COR-L47 (cell line): ENCODE measurements at places on chromosomes 1 and 21.
A peak's percentile ranks its signal among the peaks of the same experiment; 100 is the strongest.

DNA sequence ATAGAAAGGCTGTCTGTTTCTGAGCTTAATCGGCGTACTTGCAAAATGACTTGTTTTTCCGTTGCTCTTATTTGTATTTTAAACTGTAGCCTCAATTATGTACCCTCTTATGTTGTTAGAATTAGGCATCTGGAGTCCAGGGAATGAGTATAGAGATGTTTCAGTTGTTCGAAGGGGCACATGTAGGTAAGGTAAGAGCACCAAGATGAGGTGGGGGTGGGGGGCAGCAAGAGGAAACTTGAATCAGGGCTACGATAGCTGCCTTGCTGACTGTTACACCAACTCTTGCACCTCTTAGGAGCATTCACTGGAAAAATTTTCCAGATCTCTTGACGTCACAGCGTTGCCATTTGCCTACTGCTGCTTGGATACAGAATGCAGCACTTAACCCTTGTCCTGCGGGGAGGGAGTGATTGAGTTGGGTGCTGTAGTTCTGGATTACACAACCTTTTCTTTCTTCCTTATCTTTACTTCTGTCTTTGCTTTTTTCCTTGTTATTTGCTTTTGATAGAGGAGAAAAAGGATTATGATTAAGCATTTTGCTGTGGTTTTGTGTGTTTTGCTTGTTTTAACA lies 3.2 kb downstream of the ATP1B1 start:
- DNase-seq: peak; percentile 65

- DNase-seq: no peak
These were observed 47.0 kb upstream of the GJA5 start for GRCh38 chr1:147807405-147807804.

DNA sequence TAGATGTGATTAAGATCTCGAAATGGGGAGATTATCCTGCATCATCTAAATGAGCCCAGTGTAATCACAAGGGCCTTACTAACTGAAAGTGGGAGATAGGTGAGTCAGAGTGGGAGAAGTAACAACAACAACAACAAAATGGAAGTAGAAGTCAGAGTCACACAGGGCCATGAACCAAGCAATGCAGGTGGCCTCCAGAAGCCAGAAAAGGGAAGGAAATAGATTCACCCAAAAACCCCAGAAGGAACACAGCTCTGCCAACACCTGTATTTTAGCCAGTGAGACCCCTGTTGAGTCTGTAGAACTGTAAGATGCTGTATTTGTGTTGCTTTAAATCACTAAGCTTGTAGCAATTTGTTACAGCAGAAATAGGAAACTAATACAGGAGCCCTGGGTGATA lies 4.1 kb downstream of the TAGLN2 start:
- no peak for DNase-seq

DNA sequence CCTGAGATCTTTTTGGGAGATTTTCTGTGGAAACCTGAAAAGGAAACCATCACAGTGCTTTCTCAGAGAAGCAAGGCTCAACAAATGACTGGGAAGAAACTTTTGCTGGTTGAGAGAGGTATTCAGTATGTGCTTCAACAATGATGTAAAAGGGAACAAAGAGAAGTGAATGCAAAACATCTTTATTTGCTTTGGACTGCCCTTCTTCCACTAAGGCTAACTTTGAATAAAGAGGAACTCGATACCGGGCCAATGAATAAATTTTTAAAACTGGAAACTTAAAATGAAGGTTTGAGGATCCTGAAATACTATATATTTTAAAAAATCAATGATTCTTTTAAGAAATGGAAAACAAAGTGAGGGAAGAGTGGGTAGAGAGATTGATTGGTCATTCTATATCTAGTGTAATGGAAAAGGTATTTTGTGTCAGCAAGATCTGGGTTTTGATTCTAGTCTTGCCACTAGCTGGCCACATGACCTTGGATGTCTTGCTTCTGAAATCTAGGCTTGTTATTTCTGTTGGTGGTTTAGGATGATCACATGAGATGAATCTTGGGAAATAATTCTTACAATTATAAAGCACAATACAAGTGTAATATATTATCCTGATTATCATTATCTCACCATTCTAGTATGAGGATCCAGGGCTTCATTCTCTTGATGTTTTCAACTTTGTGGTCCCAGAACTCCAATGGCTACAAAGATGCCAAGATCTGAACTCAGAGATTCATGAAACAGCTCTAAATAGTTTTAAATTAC lies 34.6 kb upstream of the APOBEC4 start:
- DNase-seq: no peak

- DNase-seq: no peak
These were observed 83.0 kb upstream of the ATF3 start for GRCh38 chr1:212525479-212526110.

- no peak for DNase-seq
These were observed 17.4 kb upstream of the SLC2A5 start for GRCh38 chr1:9086796-9087195.

- no peak for DNase-seq
These were observed 120.0 kb downstream of the TGFBR3 start for GRCh38 chr1:91765880-91766443.

- no peak for DNase-seq
These were observed 26.8 kb upstream of the KDM4A start for GRCh38 chr1:43622901-43623780.

GRCh38 chr1:45008516-45008915 lies 2.6 kb downstream of the HECTD3 start:
- DNase-seq: no peak

GRCh38 chr21:45409466-45410150 lies 4.6 kb downstream of the COL18A1 start:
- DNase-seq: no peak

DNA sequence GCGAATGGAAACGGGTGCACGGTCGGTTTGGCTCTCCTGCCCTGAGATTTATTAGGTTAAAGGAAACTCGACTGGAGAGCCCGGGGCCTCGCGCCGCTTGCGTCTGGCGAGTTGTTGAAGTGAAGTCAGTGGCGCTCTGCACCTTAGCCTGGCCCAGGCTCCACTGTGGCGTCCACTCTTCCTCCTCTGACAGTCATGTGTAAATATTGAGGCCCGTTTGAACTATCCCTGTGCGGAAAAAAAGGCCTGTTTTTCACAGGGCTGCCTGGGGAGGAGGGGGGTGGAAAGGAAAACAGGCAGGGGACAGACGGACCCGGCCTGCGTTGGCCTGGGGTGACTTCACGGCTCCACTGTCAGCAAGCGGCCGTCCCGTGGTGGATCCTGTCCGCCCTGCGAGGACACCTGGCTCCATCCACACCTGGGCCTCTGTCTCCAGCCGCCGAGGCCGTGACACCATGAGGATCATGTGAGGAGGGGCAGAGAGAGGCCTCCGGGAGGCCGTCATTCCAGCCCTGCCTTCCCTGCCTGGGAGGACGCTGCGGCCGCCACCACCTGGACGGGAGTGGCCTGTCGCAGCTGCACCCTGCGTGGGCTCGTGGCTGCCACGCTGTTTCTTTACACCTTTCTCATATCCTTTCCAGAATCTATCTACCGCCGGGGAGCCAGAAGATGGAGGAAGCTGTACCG lies 59.8 kb downstream of the FAAP20 start:
- no peak for DNase-seq

- DNase-seq: peak; percentile 92
These were observed 2.7 kb downstream of the IL10RB start for GRCh38 chr21:33268737-33269441.

DNA sequence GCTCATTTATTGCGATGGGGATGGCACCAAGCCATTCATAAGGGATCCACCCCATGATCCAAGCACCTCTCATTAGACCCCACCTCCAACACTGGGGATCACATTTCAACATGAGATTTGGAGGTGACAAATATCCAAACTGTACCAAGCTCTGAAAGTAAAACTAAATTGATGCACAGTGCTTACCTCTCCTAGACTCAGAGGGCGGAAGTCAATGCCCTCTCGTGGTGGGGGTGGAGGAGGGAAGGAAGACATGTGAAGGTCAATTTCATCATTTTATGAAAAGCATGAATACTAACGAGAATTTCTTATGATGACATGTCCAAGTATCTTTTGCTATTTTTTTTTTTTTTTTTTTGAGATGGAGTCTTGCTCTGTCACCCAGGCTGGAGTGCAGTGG lies 120.0 kb downstream of the PGBD5 start:
- no peak for DNase-seq

GRCh38 chr1:179805291-179806195 lies 62.5 kb downstream of the FAM163A start:
- no peak for DNase-seq

DNA sequence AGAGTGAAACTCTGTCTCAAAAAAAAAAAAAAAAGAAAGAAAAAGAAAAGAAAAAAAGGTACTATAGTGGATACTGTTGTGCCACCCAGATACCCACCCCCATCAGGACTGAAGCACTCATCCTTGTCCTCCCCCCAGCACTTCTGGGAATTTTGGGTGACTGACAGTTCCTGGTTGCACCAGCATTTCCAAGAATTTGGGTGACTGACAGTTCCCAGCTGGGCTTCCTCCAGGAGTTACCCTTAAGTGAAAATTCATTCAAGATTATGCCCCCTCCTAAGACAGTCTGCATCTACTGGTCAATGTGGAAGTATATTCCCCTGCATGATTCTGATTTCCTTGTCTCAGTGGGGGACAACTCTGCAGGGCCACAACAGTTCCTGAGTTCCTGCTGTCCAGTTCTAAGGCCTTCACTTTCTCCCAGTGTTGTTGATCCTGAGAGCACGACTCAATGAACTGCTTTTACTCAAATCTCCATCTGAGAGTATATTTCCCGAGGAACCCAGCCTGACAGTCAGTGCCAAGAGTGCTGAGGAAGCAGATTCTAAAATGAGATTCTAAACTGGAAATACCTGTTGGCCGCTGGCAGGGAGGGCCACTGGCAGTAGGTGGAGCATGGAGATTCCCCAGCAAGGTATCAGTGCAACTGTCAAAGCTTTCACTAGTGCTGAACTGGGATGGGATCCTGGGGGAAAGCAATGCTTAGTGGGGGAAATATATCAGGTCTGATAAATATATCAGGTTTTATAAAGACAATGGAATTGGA lies 18.5 kb downstream of the RIIAD1 start:
- DNase-seq: no peak

DNA sequence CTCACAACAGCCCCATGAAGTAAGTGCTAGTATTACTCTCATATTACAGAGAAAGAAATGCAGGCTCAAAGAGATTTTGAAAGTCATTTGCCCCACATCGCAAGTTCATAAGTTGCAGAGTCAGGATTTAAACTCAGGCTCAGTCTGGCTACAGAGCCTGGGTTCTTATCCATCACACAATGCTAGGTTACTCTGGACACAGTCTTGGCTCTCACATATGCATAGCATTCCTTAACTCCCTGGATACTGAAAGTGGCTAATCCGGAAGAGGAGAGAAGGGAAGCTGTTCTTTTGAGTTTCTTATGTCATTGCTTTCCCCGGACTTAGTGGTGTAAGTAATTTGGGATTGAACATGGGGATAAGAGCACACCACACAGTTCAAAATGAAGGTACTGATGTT lies 357.4 kb upstream of the PLXNA2 start:
- DNase-seq: no peak

- DNase-seq: no peak
These were observed 48.7 kb upstream of the KIRREL1 start for GRCh38 chr1:157944663-157945280.

- no peak for DNase-seq
These were observed 137.1 kb downstream of the PBX1 start for GRCh38 chr1:164695956-164696665.

GRCh38 chr1:218765753-218766152 lies 407.9 kb upstream of the LYPLAL1 start:
- DNase-seq: no peak

DNA sequence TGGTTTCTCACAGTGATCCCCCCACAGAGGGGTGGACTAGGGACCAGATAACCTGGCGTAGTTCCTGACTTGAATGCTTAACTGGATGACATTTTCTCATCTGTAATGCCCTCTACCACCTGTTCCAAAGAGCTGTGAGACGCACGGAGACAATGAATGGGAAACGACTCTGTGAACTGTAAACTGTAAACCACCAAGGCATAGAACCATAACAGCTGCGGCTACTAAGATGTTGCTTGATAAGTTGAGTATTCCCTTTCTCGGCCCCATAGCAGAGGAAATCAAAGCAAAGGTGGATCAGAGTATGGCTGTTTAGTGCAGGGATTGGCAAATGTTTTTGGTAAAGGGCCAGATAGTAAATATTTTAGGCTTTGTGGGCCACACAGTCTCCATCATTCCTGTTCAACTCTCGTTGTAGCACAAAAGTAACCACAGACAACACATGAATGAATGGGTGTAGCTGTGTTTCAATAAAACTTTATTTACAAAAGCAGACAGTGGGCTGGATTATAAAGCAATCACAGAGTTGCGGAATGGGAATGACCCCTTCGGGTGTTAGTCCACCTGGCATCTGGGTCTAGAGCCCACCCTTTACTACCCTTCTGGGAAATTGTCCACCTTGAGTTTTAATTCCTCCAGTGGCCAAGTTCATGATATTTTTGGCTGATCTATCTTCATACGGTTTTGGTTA lies 315.2 kb downstream of the RPS6KC1 start:
- no peak for DNase-seq

- no peak for DNase-seq
These were observed 13.0 kb downstream of the AGPAT3 start for GRCh38 chr21:43877936-43878575.

DNA sequence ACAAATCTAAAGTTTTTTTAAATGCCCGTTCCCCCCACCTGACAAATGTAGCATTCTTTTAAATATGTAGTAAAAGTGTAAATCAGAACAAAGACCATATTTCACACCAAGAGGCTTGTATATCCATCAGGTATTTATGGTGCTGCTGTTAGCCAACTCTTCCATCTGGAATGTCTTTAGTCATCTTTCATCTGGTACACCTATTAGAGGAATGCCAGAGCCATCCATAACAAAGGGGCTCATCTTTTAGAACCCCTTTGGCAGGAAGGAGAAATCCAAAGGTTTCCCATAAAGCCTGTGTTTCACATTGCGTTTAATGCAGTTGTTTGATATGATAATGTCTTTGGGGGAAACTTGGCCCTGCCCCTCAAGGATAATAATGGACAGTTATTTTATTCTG lies 79.3 kb upstream of the C1orf87 start:
- DNase-seq: no peak
